ENCODE measurements at places on chromosomes 1 and 21.

GRCh38 chr1:1199141-1199960 lies 7.0 kb downstream of the TNFRSF18 start:
- no peak for DNase-seq

DNA sequence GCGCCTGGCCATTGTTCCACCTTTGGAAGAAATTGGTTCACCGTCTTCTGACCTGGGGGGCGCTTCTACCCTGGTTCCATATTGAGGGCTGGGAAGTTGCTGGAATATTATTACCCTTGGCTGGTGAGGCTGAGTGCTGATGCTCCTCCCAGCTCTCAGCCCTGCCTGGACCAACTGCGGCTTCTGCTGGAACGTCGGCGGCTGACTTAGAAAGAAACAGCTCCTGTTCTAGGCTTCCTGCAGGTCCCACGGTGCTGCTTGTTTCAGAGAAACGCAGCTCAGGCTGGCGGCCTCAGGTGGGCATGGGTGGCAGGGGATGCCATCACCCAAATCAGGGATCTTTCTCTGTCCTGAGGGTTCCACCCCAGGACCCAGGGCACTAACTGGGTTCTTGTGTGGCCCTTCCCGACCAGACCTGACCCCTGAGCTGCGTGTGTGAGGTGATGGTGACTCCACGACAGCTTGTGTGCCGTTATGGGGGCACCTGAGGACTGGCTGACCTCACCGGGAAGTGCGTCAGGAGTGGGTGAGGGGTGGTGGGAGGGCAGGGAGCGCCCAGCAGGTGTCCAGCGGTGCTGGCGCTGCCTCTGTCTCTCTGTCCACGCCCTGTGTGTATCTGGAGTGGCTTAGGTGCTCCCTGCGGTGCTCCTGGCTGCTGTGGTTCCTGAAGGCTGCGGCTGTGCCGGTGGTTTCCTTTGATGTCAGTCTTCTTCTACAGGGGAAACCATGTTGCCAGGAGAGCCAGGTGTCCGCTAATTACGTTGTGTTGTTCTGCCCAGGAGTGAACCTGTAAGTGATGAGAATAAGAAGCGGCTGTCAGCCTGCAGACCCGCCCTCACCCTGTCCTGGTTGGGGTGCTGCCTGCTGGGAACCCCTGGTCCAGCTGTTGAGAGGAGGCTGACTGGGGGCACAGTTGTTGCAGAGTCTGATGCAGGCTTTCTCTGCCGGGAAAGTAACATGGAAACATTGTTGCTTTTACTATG lies 8.9 kb downstream of the SKI start:
- DNase-seq = no peak

DNA sequence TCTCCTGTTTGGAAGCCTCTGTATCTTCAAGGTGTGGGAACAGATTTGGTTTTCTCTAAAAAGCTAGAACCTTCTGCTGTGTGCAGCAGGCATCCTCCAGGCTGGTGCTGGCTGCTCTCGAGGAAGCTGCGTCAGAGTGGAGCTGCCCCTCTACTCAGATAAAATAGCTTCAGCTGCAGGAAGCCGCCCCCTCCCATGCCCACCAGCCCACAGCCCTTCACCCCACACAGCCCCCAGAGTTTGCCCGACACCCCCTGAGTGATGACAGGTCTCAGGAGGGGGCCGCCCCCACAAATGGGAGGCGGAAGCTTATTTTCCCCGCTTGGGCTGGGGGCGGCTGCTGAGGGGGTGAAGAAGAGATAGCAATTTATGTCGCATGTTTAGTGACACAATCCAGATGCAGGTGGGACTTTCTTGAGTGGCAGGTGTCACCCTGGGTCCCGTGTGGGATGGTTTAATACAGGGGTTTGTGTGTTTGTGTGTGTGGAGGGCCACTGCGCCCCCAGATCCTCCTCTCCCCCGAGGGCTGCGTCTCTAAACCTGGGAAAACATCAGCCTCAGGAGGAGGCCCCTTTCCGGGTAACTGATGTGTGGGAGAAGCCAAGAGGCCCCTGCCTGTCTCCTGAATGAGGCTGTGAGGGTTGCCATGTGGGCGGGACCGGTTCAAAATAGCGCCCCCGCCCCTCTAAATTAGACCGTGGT lies 55.4 kb downstream of the STUM start:
- DNase-seq = no peak

DNA sequence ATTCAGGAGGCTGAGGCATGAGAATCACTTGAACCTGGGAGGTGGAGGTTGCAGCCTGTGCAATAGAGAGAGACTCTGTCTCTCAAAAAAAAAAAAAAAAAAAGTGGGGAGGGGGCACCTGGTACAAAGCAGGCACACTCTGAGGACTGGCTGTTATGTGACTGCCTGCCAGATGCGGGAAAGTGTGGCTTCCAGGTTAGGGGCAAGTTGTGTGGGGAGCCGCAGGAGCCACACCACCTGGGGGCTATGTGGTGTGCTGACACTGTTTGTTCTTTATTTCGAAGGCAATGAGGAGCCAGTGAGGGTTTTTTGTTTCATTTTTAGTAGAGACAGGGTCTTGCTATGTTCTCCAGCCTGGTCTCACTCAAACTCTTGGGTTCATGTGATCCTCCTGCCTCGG lies 5.7 kb downstream of the THEMIS2 start:
- no peak for DNase-seq

GRCh38 chr21:43354026-43354420 lies 72.9 kb downstream of the SIK1 start:
- DNase-seq = peak; percentile 36

DNA sequence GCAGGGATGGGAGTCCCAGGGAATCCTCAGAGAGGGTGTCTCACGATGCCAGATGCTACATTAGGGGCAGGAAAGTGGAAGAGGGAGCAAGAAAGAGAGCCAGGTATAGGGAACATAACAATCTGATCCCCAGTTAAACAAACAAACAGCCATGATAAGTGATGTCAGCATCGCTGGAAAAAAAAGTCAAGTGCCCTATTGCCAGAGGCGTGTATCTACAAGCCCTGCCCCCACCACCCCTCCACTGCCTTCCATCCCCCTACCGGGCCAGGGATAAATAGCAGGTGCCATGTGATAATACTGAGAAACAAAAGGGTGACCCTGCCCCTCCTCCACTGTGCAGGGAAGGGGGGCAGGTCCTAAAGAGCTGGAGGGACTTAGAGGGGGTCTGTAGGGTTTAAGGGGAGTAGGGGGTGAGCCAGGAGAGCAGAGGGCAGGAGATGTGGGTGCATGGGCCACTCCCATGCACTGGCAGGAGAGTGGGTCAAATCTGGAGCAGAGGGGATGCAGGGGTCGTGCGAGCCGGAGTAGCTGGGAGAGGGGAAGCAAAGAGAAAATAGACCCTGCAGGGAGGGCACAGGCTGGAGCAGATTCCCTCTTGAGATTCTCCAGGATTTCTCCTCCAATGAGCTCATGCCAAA lies 3.4 kb downstream of the SLC26A9 start:
- DNase-seq = peak; percentile 33

DNA sequence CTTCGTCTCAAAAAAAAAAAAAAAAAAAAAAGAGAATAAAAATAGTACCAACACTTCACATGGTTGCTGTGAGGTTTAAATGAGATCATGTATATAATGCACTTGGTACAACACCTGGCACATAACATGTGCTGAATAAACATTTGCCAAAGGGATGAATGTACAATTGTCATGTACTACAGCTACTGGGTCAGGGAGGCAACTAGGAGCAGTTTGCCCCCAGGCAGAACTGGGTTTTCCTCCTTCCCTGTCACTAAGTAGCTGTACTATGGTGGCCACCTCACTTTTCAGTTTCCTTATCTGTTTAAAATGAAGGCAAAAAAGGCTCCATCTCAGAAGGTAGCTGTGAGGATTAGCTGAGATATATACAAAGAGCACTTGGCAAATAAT lies 11.5 kb downstream of the AK2 start:
- no peak for DNase-seq

DNA sequence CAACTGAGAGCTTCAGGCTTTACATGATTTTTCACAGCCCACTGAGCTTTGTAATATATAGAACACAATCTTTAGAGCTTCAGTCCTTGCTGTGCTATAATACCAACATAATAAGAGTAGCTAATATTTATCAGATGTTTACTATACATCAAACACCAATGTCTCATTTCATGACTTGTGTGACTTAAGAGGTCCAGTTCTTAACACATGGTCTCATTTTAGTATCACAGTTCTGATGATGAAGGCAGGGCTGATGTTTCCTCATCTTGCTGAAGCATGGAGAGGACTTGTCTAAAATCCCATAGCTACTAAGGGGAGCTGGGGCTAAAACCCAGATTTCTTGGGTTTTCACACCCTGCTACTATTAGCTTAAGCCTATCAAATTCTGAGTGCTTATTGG lies 5.5 kb downstream of the MTR start:
- DNase-seq = no peak
